ENCODE measurements at places on chromosomes 6 and 20.

DNA sequence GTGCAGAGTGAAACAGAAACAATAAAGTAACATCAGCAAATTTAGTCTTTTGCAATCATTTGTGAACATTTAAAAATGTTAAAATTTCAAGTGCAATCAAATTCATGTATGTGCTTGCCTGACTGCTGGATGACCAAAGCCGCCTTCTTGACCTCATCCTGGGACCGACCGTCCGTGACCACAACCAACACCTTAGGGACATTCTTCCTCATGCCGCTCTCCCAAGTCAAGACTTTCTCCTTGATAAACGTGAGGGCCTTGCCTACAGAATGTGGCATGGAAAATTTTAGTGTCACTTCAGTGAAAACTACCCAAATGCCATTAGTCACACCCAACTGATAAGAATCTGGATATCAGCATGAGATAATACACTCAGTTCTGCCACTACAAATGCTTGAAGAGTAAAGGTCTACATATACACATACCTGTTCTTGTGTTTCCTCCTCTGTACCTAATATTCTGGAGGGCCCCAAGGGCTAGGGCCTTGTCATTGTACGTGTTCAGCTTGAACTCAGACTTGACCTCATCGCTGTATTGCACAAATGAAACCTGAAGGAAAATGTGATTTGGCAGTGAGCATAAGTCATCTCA lies 86.8 kb downstream of the COL12A1 start:
- no peak for DNase-seq

- no peak for DNase-seq
Observed at GRCh38 chr20:49319208-49319809, 41.5 kb upstream of the ZNFX1 start.

DNA sequence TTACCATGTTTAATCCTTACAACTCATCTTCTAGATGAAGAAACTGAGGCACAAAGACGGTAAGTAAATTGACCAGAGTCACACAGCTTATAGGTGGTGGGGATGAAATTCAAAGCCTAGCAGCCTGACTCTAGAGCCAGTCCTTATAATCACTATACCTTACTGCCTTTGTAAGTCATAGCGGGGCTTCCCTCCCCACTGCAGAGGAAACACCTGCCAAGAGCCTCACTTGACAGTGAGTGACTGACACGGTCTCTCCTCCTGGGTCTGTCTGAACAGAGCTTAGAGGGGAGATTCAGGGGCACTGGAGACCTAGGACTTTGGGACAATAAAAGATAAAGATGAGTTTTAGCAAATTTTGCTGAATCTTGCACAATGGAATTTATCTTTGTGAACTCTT lies 12.8 kb downstream of the SUN5 start:
- DNase-seq = no peak

GRCh38 chr6:23559587-23560343 lies 566.2 kb upstream of the NRSN1 start:
- no peak for DNase-seq

DNA sequence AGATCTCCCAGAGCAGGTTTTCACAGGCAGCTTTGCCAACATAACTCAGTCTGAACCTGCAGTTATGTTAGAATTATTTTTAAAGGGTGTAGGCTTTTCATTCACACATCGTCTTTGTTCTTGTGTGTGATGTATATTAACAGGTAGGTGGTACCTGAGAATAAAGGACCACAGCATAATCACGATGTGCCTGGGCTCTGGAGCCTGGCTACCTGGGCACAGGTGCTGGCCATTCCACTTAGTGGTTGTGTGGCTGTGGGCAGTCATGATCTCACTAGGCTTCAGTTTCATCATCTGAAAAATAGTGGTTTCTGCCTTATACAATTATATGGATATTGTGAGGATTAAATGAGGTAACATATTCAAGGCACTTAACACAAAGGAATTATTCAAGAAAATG lies 6.4 kb downstream of the CD109 start:
- no peak for DNase-seq

GRCh38 chr6:149897855-149898744 lies at the start of gene RAET1E:
Gene RAET1E, minus strand, starts transcription at chr6:149898113. Its CDS starts 7,212 bp downstream, at chr6:149890901.
- DNase-seq = no peak

GRCh38 chr20:32476684-32477593 lies 108.2 kb downstream of the NOL4L start:
- no peak for DNase-seq

- peak; percentile 67 for DNase-seq
Observed at GRCh38 chr6:100194535-100194934, 200.5 kb upstream of the MCHR2 start.

DNA sequence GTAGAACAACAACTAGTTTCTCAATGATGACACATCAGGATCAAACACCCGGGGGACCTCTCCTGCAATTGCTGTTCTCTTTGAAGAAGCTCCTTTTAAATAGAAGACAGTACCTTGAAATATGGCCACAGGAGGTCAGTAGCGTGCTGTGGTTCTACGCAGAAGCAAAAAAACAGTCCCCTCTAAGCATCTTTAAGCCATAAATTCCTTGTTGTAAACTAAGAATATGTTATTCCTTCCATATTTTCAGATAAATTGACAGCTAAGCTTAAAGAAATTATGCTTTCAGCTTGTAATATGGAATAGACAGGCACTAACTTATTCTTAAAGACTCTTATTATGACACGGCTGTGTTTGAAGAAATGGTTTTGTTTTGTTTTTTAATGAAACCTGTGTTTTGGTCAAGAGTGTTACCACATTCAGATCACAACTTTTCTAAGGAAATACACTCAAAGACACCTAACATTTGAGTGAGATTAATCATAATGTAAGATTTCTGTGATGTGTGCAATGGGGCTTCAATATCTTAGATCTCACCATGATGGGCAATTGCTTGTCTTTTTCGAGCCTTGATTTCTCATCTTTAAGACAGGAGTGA lies 49.7 kb upstream of the IL20RA start:
- peak; percentile 91 for DNase-seq

DNA sequence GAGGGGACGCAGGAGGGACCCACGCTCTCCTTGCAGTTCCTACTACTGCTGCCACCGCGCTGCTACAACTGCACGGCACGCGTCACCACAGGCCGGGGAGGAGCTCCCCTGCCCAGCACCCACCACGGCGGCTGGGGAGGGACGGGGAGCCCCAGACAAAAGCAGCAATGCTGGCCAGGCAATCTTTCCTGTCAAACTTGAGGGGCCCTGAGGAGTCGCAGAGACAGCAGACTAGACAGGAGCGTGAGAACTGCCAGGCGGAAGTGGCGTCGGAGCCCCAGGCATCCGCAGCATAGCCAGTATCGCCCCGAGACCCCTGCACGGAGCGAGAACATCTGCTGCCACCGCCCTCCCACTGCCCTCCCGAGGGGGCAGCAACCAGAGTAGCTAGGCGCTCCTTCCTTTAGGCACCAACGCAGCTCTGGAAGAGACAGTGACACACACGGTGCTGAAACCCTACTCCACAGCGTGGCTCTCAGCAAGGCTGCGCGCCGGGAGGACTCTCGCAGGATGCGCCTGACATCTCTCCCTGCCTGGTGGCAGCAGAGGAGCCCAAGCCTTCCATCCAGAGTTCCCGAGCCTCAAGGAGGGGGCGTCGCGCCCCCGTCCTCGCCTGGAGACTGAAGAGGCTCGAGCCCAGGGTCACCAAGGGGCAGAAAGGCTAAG lies 2.2 kb downstream of the TAF4 start:
- DNase-seq = peak; percentile 26

DNA sequence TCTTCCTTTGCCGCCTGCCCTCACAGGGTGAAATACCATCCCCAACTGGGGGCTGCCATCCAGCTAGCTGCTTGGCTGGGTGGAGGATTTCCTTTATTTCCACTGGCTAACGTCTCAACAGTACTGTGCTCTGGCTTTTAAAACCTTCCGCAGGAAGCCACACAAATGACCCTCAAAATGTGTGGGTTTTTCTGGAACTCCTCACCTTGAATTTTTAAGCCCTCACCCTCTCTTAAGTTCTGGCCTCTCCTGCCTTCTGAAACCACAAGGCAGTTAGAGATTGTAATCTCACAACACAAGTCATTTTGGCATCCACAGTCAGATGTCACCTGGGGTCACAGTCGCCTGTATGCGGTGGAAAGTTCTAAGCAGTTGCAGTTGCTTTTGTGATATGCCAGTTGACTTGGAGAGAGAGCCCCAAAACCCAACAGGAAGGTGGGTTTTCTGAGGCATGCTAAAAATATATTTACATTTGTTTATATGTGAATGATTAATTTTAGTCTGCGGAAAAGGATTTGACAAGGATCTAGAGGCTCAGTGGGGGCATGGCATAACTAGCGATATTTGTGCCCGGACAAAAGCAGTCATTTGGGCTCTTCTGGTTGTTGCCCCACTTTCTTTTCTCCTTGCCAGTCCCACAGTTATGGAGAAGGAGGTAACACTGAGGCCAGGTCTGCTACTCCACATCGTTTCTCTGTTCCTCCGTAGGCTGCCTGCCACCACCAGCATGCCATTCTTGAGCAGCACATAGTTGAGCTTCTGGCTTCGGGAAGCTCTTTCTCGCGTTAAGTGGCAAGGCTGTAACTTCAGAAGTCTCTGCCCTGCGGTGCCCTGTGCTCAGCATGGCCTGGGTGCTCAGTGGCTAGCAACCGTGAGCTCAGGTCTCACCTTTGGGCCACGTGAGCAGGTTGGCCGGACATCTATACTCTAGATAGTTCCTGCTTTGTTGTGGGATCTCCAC lies 335.3 kb downstream of the CD83 start:
- DNase-seq = no peak

DNA sequence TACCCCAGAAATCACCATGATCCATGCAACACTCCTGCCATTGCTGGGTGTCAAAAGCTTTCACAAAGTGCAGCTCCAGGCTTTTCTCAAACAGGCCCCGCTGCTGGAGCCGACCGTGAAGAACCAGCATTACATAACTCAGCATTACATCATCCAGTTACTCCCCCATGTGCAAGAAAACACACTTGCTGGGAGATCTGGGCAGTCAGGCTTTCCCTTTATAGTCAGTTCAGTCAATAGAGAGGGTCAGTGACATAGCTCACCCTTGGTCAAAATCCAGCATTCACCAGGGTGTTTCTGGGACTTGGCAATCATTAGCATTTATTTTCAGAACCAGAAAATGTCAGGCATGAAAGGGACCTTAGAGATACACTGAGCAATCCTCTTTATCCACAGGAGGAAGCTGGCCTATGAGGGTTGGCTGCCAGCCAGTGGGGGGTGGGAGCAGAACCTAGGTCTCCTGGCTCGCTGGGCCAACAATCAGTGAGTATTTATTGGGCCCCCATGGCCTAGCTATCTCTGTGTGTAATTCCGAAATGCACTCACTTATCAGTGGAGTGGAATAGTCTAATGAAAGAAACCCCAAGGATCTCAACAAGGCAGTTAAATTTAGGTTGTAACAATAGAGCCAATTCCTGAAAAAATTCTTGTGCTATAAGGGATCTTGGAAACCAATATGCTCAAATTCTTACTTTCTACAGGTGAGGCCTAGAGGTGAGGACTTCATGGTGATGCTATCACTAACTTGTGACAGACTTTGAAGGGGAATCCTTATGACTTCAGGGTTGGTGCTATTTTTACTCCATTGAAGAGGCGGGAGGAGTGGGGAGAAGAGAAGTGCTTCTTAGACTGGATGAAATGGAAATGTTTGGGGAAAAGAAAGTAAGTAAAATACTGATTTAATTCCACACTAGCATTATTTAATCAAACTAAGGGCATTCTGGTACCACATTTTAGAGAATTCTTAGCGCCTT lies 54.6 kb downstream of the LYRM4 start:
- DNase-seq = no peak

DNA sequence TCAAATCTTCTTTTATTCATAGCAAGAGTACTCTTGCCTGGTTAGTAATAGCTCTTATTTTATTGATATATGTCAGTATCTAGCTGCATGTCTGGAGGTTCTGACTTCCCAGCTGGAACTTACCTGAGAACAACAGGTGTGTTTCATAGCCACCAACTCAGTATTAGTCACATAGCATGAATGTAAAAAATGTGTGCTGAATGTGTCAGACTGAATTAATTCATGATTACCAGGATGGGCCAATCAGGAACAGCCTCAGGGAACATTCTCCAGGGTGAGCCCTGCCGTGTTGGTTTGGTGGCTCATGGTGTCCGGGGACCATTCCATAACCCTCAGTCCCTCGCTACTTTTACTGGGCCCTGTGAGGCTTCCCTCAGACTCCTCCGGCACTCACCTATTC lies 99.7 kb downstream of the TULP4 start:
- no peak for DNase-seq

- peak; percentile 33 for DNase-seq
Observed at GRCh38 chr6:132400883-132401617, at the start of gene MOXD1. Gene MOXD1, minus strand, starts transcription at chr6:132401475. Its CDS starts 49 bp downstream, at chr6:132401426.

DNA sequence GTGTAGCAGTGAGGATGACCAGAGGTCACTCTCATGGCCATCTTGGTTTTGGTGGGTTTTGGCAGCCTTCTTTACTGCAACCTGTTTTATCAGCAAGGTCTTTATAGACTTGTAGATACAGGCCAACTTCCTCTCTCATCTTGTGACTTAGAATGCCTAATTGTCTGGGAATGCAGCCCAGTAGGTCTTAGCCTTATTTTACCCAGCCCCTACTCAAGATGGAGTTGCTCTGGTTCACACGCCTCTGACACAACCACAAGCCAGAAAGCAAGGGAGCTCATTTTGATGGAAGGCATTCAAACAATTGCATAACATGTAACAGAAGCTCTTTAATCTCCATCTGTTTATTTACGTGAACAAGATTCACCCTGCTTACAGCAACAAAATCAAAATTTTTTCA lies 492.0 kb upstream of the SULF2 start:
- DNase-seq = no peak

DNA sequence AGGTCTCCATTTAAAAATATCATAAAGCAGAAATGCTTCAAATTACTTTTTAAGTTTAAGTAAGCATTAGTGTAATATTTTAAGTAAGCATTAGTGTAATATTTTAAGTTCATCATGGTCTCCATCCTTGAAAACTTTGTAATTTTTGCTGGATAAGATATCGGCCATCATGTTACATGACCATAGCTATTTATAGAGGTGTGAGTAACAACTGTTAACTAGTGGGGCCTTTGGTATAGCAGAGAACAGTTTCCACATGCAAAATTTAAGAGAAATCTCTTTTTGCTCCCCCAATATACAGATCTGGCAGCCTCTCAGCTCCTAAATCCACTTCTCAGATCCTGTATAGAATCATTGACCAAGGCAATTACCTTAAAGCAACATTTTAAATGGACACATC lies 468 bp downstream of the TRDN start:
- no peak for DNase-seq

DNA sequence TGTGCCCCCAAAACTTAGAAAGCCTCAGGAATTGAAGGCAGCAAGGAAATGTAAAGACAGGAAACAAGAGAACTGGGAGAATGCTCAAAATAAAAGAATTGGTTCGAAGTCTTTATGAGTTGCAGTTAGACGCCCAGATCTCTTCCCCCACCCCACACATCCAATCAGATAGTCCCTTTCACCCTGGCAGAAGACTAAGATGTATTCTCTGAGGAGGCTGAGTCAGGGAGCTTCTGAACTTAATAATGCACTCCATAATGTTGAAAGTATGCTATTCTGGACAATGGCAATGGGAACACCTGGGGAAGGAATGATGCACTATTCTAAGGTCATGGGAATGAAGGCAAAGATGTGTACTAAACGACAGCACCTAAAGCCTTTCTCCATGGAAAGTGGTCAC lies 173.6 kb downstream of the MTFR2 start:
- peak; percentile 94 for DNase-seq
